ENCODE measurements at places on chromosomes 3 and 15. TPM values are rescaled to one million over a fixed set of nuclear protein-coding genes. Genes with fewer than 3 reads are reported as not detected.

GRCh38 chr3:52934630-52935530 lies 37.5 kb upstream of the STIMATE start:
- H3K4me3 ChIP-seq, result no peak overlapping the region
- H3K4me1 ChIP-seq, result no peaks in the 10 kb centered on the region
- DNase-seq, result peak; percentile 76
- no peaks in the 10 kb centered on the region for H3K27me3 ChIP-seq
- no peaks in the 10 kb centered on the region for H3K36me3 ChIP-seq

GRCh38 chr3:122784436-122784835 lies 9.2 kb downstream of the HSPBAP1 start:
- no peaks in the 10 kb centered on the region for H3K36me3 ChIP-seq
- H3K4me1 ChIP-seq, result peaks cover 24% of the 10 kb centered on the region
- H3K27ac ChIP-seq, result peak overlapping the region; percentile 16
- H3K4me3 ChIP-seq, result no peak overlapping the region
- DNase-seq, result no peak

GRCh38 chr3:23161896-23162570 lies 41.1 kb upstream of the UBE2E2 start:
- DNase-seq, result no peak
- no peaks in the 10 kb centered on the region for H3K4me1 ChIP-seq
- no peak overlapping the region for H3K27ac ChIP-seq
- H3K4me3 ChIP-seq, result no peak overlapping the region
- no peaks in the 10 kb centered on the region for H3K27me3 ChIP-seq

- peak; percentile 53 for DNase-seq
- no peaks in the 10 kb centered on the region for H3K27me3 ChIP-seq
- no peaks in the 10 kb centered on the region for H3K36me3 ChIP-seq
- H3K27ac ChIP-seq, result peak overlapping the region; percentile 2
These were observed 328.4 kb upstream of the NECTIN3 start for GRCh38 chr3:110743202-110743601.

GRCh38 chr15:25717457-25718168 lies 145.5 kb downstream of the ATP10A start:
- peaks cover 4% of the 10 kb centered on the region for H3K4me1 ChIP-seq
- no peaks in the 10 kb centered on the region for H3K36me3 ChIP-seq
- H3K27me3 ChIP-seq, result no peaks in the 10 kb centered on the region
- no peak overlapping the region for H3K4me3 ChIP-seq

The TRPC1 gene
- 7.9 TPM for total RNA-seq

The ADGRG7 gene
- 34.1 TPM for total RNA-seq

The RBMS3 gene
- 31.4 TPM for total RNA-seq

DNA sequence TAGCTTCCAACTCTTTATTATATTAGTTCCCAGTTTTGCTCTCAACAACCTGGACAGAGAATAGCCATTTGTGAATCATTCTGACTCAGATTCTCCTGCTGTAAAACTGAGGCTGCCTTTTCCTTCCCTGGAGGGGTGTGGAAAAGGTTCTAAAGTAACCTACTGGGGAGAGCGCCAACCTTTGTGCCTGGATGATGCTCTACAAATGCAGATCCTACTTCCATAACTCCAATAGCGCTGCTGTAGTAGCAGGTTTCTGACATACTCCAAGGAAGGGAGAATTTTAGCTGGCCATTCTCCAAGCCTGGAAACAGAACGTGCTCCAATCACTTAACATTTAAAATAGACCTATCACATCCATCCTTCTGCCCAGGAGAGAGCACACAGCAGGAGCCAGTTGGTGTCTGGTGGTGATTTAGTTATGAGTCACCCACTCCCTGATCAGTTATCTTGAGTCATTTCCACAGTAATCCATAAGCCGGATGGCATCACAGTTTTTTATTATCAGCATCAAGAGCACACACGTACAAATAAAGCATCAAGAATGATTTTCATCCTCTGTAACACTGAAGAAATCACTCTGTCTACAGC lies 38.3 kb downstream of the MYH15 start:
- H3K36me3 ChIP-seq, result no peaks in the 10 kb centered on the region
- H3K4me3 ChIP-seq, result no peak overlapping the region
- no peaks in the 10 kb centered on the region for H3K27me3 ChIP-seq
- no peak overlapping the region for H3K27ac ChIP-seq
- DNase-seq, result peak; percentile 16
